ENCODE measurements at places on chromosomes 5 and 9. TPM values are rescaled to one million over a fixed set of nuclear protein-coding genes. Genes with fewer than 3 reads are reported as not detected.

Gene GGTA1
- 9.6 TPM for total RNA-seq

Gene C5orf52
- total RNA-seq: not detected

Gene HTR4
- not detected for total RNA-seq

Gene IFNA16
- total RNA-seq: not detected

Gene MARCOL
- not detected for total RNA-seq

Gene FOXD4L3
- total RNA-seq: not detected

Gene HRH2
- total RNA-seq: 1.5 TPM

Gene FCN2
- 0.39 TPM for total RNA-seq

Gene AP3S1
- total RNA-seq: 99.4 TPM

Gene MINAR2
- total RNA-seq: not detected

Gene FOXD4L4
- total RNA-seq: 0.20 TPM

Gene PLEKHG4B
- 6.0 TPM for total RNA-seq

Gene ADAMTS16
- total RNA-seq: 3.1 TPM

Gene C5
- total RNA-seq: 10.3 TPM

Gene CCDC192
- not detected for total RNA-seq

Gene GPR151
- not detected for total RNA-seq

Gene TMEM171
- 0.49 TPM for total RNA-seq

Gene SH3GL2
- total RNA-seq: 0.20 TPM

Gene PCDHB11
- 3.5 TPM for total RNA-seq

Gene TRAPPC13
- total RNA-seq: 26.3 TPM

Gene ELOVL7
- total RNA-seq: 12.9 TPM

Gene GRM6
- total RNA-seq: not detected

Gene PKD2L2
- total RNA-seq: 0.10 TPM

Gene PRR7
- total RNA-seq: 1.1 TPM

Gene GFRA3
- 4.3 TPM for total RNA-seq

Gene PCDHGB1
- total RNA-seq: 2.6 TPM

Gene PRR16
- total RNA-seq: 12.4 TPM

Gene PCDHB3
- total RNA-seq: 2.7 TPM

Gene LEAP2
- 0.79 TPM for total RNA-seq

Gene DOCK2
- total RNA-seq: 20.6 TPM

Gene GABRA6
- total RNA-seq: not detected

Gene MCTP1
- 30.8 TPM for total RNA-seq

Gene ANXA2R
- 1.8 TPM for total RNA-seq

Gene PGM5
- total RNA-seq: 13.8 TPM

Gene FRMD3
- 10.1 TPM for total RNA-seq
